ENCODE measurements at places on chromosomes 1 and 21.

GRCh38 chr1:44263568-44264450, 50.5 kb downstream of the DMAP1 start:
- no peak for DNase-seq

GRCh38 chr1:116415699-116416533, 42.9 kb downstream of the ATP1A1 start:
- no peak for DNase-seq

DNA sequence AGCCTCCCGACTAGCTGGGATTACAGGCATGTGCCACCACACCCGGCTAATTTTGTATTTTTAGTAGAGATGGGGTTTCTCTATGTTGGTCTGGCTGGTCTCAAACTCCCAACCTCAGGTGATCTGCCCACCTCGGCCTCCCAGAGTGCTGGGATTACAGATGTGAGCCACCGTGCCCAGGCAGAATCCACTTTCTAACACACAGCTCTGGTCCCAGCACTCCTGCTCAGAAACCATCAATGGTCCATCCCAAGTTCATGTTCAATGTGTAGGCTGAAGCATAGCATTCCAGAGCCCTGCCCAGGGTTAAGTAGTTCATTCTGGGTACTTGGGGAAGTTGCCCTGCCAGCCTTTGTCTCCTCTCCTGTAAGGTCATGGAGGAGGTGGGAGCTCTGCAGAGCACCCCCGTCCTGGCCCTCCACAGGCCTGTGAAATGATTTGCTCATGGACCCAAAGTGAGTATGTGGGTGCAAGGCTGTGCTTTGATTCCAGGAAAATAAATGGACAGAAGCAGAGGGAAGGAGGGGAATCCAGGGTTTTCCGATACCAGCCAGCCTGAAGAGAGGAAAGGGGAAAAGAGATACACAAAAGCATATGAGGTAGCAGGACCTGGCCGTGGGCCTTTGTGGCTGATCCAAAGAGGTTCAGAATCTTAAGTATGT, 55.2 kb downstream of the NENF start:
- no peak for DNase-seq

GRCh38 chr1:30928171-30928570, 19.6 kb upstream of the SDC3 start:
- DNase-seq = no peak

- DNase-seq = no peak
Measured at GRCh38 chr1:204873714-204874113, 3.1 kb downstream of the NFASC start.

GRCh38 chr1:188514917-188515316, 1686.2 kb downstream of the PLA2G4A start:
- DNase-seq = no peak

DNA sequence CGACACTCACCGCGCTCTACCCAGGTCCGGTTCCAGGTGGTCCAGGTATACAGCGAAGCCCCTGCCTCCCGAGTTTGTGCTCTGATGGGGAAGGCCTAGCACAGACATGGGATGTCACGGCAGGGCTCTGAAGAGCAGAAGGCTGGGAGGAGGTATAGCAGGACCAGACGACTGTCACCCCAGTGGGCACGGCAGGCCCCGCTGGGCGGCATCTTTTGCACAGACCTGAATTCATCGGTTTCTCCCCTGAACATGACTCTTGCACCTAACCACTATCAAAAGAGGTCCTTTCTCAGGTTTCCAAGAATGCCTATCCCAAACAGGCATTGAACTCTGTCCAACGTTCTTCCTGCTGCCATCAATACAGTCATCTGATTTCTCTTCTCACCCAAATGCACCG, 30.6 kb downstream of the ARHGEF16 start:
- no peak for DNase-seq

DNA sequence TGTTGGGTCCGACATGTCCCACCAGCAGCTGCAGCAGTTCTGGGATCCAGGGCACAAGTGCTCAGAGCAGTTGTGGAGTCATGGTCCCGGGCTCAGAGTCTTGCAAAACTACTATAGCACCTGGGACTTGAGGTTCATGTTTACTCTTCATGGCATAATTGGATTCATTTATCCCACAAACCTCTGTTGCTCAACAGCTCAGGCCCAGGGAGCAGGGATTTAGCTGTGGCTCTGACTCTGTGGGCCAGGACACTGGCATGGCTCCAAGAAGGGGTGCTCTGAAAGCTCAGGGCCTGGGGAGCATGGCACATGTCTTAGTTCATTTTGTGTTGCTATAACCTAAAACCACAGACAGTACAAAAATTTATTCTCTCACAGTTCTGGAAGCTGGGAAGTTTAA, 626.7 kb upstream of the ADGRL2 start:
- DNase-seq = no peak

DNA sequence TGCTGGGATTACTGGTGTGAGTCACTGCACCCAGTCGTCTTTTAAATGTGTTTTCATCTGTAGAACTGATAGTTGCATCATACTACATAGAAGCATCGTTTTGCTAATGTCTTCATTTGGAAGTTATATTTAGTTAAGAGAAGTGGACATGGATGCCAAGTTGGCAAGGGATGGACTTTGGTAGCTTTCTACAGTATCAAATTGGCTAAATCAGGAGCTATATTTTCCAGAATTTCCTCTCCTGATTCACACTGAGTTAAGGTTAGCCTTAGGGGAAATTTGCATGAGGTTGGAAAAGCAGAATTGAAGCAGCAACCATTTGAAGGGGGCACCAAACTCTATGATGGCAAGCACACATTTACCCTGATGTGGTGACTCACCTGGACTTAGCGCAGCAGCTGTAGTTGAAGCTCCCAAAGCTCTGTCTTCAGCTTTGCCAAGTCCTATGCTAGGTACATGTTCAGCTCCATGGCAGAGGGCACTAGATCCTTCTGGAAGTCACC, 43.9 kb downstream of the DUSP10 start:
- DNase-seq = no peak

DNA sequence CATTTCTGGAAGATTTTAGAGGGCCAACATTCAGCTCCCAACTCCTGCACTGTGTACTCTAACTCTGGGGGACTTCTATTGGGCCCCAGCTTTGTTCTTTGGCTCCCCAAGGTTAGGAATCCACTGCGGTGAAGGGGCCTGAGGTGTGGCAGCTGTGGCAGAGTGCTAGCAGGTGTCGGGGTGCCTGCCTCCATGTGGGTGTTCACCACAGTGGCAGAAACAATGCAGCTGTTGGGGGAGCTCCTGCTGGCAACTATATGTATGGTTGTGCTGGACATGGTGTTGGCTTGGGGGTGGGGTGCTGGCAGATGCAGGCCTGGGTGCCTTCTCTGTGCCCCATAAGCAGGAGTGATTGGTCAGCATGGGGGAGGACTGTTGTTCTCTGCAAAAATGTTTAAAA, 95.5 kb downstream of the ST6GALNAC3 start:
- peak; percentile 8 for DNase-seq

GRCh38 chr1:19013826-19014548, 57.5 kb upstream of the IFFO2 start:
- DNase-seq = no peak

DNA sequence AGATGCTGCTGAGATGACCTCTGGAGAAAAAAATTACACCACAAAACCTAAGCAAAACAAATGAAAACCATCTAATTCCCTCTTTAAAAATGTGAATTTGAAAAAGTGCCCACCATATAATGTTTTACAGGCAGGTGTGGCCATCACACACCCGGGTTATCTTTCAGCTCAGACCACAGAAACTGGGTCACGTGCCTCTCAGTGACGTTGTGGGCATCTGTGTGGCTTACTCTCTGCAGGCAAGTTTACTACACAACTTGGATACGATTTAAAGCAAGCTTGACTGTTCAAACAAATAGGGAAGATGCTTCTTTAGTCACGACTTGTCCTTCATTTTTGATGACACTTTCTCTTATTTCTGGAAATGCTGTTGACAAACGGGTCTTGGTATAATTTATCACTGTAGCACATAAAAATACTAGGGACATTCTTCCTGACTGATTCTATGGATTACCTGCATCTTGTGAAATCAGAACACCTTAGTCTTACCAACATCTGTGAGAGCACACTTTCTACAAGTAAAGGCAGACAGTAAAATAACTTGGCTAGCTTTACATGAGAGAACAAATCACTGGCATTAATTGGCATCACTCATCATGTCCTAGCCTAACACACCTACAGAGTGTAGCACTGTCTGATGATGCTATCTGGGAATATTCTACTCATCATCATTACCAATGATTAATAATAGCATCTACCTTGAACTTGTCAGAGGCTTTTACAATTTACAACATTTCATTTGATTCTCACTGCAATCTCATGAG, 89.3 kb upstream of the EDEM3 start:
- DNase-seq = peak; percentile 76

GRCh38 chr1:29985606-29985945, 737.8 kb downstream of the MATN1 start:
- DNase-seq = no peak

- no peak for DNase-seq
Measured at GRCh38 chr1:167689567-167689920, 32.2 kb upstream of the MPZL1 start.

DNA sequence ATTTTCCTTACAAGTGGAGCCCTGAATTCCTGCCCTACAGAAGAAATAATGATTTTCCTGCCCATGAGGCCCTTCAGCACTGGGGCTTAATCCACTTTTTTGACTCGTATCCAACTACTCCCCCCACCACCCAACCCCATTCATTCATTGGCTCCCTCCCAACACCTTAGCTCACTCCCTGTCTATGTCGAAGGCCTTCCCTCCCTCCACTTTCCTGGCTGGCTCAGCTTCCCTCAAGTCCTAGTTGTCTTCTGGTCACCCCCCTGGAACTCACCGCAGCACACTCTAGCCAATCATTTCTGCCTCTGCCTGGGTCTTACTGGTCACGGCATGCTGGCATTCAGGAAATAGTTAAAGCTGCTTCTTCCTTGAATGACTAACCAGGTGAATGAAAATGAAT, 118.9 kb downstream of the PGBD5 start:
- no peak for DNase-seq

- no peak for DNase-seq
Measured at GRCh38 chr1:186671136-186671825, 8.9 kb downstream of the PTGS2 start.

DNA sequence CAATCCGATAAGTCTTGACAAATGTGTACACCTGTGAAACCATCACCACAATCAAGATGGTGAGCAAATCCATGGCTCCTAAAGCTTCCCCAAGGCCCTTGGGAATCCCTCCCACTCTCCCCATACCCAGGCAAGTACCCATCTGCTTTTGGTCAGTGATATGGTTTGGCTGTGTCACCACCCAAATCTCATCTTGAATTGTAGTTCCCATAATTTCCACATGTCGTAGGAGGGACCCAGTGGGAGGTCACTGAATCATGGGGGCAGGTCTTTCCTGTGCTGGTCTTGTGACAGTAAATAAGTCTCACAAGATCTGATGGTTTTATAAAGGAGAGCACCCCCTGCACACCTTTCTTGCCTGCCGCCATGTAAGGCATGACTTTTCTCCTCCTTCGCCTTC, 14.6 kb upstream of the GUCA2B start:
- DNase-seq = no peak

- no peak for DNase-seq
Measured at GRCh38 chr1:192448026-192448578, 127.5 kb upstream of the RGS1 start.

GRCh38 chr1:233879841-233880240, 24.6 kb upstream of the SLC35F3 start:
- DNase-seq = no peak

DNA sequence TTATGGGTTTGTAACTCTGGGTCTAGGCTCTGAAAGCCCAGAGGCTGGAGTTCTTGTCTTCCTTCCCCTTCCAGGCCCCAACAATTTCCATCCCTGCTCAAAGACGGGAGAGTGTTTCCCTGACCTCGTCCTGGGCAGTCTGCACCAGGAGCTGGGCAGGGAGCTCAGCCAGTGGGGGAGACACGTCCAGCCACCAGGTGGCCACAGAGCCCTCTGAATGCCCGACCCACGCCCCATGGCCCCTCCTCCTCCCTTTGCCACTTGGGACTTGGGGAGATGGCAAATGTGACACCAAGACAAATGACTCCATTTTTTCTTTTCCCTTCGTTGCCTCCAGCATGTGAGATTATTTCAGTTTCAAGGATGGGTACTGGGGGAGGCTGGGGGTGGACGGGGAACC, 159.9 kb upstream of the AJAP1 start:
- no peak for DNase-seq

- DNase-seq = no peak
Measured at GRCh38 chr1:228528612-228529011, 41.4 kb downstream of the RNF187 start.
